ENCODE measurements at places on chromosomes 1 and 21.

DNA sequence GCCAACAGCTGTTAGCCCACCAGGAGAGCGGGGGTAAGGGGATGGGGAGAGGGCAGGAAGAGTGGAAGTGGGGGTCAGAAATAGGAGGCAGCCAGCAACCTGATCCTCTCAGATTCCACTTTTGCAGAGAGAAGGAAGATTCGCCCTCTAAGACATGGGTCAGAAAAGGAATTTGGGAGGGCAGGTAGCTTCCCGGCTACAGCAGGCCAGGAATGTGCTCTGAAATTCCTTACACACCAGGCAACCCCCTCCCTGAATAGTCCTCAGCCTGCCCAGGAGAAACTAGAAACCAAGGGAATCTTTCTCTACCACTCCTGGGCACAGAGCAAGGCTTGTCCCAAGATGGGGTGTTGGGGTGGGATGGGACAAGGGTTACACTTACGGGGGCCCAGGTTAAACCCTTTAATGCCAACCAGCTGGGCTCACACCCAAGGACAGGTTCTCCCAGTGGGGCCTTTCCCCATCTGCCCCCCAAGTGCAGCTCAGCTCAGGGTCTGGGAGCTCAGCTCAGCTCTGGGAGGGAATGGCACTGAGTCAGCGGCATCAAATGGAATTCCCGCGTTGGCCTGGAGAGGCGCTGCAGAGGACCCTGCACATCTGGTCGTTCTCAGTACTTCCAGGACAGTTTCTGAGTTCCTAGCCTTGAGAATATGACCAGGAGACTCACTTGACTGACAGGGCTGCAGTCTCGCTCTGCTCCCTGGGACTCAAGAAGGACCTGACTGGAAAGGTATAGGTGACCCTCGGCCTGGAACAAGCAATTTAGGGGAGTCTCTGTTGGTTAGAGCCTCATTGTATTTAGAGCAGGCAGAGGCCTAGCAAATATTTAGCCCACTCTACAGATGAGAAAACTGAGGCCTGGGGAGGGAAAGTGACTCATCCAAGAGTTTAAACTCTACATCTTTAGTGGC, 761 bp downstream of the TNNT2 start:
- DNase-seq: no peak

- DNase-seq: no peak
Measured at GRCh38 chr1:53549287-53549686, 90.1 kb downstream of the DMRTB1 start.

DNA sequence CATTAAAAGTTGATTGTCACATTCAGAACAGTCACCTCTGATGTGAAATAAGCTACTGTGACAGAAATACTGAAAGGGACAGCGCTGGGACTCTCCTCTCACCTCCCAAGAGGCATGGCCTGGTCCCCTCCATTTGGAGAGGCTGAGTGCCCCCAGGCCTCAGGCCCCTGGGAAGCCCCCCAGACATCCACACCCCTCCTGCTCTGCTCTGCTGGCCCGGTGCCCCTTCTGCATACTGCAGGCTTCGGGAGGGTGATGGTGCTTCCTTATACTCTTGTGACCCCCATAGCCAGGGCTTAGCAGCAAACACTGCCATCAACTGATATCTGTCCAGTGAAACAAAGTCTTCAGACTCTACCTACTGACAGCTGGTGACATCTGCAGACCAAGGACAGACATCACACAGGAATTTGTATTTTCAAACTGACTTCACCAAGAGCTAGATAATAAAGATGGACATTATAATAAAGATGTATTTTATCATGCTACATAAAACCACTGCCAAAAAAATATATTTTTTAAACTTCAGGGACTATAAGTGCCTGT, 36.9 kb downstream of the C2CD2 start:
- no peak for DNase-seq

DNA sequence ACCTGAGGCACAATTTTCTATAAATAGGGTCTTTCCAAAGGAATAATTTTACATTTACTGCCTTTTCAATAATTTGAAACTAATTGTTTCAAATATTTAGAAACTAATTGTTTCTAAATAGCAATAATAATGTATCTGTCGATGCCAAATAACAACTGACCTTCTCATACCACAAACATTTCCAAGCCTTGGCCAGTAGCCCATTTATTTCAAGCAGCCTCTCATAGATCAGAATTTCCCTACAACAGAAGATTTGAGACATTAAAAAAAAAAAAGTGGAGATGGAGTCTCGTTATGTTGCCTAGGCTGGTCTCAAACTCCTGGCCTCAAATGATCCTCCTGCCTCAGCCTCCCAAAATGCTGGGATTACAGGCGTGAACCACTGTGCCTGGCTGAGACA, 2.1 kb upstream of the GFI1 start:
- no peak for DNase-seq

DNA sequence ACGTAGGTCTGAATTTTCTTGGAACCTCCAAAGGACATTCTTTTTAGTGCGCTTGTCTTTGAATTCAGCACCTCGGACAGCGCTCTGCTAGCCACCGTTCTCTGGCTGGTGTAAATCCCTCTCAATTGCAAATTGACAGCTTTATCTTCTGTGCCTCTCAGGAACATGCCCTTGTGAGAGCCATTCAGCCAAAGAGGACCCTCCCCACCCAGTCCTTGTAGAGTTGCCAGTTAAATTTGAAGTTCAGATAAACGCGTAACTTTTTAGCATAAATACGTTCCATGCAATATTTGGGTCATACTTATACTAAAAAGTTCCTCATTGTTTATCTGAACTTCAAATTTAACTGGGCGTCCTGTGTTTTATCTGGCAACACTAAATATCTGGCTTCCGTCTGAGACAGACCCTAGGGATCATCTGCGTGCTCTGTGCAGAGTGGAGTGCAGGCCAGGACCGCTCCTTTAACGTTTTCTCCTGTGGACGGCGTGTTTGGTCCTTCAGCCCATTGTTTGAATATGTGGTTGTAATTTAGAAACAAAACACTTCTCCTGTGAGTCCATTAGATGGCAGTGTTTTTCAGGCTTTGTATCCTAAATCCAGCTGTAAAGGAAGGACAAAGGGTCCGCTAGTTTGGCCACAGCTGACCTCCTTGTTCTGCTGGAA, 7.0 kb downstream of the KCNAB2 start:
- no peak for DNase-seq

GRCh38 chr1:10791105-10791951, 5.1 kb downstream of the CASZ1 start:
- no peak for DNase-seq

All from stimulated activated CD8-positive, alpha-beta memory T cell treated with anti-CD3 and anti-CD28 coated beads, Interleukin-4, amount 100 ng/mL, for 4 hours (primary cell).